ENCODE measurements at places on chromosomes 12 and 14. TPM values are rescaled to one million over a fixed set of nuclear protein-coding genes. Genes with fewer than 3 reads are reported as not detected.

DPPA3 gene
- total RNA-seq = not detected

DIO2 gene
- 3.3 TPM for total RNA-seq

CLEC1B gene
- not detected for total RNA-seq

PLCZ1 gene
- not detected for total RNA-seq

C12orf50 gene
- under 0.01 TPM for total RNA-seq

DPF3 gene
- total RNA-seq = 13.7 TPM

SPIC gene
- not detected for total RNA-seq

GARIN6 gene
- total RNA-seq = not detected

BCL11B gene
- total RNA-seq = under 0.01 TPM

RPS26 gene
- 125 TPM for total RNA-seq

DAD1 gene
- total RNA-seq = 249 TPM

HELB gene
- total RNA-seq = 2.6 TPM

GRCh38 chr12:117120787-117121186 is 21.6 kb upstream of the TESC start:
- DNase-seq = no peak

DNA sequence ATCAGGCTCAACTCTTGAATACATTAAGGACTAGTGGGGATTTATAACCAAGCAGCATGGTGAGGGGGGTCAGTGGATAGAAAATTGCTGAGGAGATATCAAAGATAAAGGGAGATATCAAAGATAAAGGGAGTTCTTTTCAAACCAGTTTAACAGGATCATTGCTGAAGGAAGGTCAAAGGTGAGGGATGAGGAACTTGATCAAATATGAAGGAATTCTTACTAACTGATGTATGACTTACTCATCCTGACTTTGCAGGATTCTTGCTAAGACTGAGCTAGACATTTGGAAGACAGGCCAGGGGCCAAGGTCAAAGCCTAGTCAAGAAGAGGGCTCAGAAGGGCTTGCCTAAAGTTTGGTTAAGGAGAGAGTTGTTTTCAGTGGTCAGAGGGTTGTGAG is 4.8 kb downstream of the ABHD4 start:
- no peak for DNase-seq

GRCh38 chr12:80778005-80778541 is 61.4 kb downstream of the MYF5 start:
- peak; percentile 97 for DNase-seq

- DNase-seq = no peak
Observed at GRCh38 chr14:101549154-101549553, 12.1 kb upstream of the DIO3 start.

DNA sequence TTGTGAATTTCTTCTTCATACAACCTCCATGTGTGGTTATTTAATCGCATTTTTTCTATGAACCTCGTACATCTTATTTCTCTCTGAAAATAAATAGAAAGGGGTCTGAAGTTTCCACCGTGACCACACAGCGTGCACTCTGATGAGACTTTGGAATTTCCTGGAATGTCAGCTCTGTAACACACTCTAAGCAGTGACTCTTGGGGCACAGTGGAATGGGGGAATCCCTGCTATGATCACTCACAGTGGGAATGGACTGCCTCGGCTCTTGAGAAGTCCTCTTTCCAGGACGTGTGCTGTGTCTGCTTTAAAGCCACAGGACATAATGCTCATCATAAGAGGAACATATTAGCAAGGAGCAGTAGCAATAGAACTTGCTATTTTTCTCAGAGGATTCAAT is 416.2 kb downstream of the EGLN3 start:
- peak; percentile 44 for DNase-seq

DNA sequence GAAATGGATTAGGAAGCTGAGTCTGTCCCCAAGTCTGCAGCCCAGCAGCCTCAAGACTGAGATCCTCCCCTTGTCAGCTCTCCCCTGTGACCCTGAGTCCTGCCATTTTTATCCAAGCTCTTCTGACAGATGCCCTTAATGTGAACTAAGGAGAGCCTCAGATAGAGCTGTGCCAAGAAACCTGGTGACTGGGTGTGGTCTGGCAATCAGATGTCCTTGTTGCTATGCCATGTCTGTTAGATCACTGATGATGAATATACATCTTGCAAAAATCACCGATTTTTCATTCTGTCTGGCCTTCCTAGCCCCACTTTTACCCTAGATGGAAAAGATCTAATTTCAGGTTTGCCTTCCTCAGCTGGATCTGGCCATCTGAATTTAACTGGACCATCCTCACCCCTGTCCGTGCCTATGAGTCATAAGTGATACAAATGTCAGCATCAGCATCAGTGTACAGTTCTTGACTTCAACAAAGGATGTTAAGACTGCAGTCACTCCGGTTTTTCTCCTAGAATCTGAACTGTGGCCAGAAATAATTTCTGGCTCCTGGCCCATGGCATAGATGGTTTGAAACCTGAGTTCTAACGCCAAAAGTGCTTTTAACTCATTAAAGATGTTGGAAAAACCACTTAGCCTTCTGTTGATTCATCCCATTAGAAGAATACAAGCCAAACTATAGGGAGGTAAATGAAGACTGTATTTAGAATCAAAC is 61.2 kb upstream of the GRIP1 start:
- no peak for DNase-seq

DNA sequence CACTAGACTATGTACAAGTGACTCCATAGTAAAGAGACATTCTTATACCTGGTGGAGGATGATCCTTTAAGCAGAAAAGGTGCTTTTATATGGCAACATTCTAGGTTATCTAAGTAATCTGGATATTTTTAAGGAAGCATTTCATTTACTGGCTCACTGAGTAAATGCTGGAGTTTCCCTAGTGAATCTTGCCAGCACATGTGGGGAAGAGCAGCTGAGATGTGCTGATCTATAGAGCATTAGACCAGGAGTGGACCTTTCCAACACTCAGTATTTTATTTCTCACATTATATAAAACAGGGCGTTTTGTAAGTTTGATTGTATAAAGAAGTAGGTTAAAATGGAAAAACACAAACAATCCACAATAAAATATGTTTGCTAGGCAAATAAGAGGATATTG is 478.5 kb downstream of the ATP23 start:
- peak; percentile 54 for DNase-seq

GRCh38 chr14:88452231-88452630 is 66.8 kb downstream of the SPATA7 start:
- DNase-seq = no peak

DNA sequence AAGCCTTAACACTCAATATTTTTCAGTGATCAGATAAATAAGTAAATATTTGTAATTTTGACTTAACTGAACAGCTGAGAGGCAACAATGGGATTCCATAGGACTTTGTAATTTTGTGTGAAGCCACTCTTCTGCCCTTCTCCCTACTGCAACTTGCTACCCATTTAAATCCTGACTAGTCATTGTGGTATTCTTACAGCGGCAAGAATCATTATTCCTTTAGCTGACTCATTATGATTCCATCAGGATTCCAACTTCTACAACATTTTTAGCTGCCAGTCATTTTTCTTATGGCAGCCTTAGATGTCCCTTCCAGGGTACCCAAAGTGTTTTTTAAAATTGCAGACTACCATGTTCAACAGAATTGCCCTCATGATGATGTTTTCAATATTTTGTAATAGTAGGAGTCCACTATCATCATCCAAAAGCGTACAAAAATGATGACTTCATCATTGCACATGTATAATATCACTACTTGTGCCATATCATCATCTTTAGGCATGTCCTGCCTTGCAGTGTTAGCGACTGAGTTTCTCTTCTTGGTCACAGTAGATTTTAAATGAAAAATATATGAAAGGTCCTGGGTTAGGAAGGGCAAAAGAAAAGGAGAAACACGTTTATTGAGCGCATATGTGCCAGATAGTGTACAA is 5.1 kb upstream of the MAGOHB start:
- DNase-seq = peak; percentile 77

GRCh38 chr12:79843978-79844377 is 90.9 kb downstream of the PPP1R12A start:
- DNase-seq = no peak

GRCh38 chr12:85814741-85815140 is 21.5 kb downstream of the RASSF9 start:
- no peak for DNase-seq

GRCh38 chr12:124658806-124659402 is 91.5 kb upstream of the NCOR2 start:
- no peak for DNase-seq

DNA sequence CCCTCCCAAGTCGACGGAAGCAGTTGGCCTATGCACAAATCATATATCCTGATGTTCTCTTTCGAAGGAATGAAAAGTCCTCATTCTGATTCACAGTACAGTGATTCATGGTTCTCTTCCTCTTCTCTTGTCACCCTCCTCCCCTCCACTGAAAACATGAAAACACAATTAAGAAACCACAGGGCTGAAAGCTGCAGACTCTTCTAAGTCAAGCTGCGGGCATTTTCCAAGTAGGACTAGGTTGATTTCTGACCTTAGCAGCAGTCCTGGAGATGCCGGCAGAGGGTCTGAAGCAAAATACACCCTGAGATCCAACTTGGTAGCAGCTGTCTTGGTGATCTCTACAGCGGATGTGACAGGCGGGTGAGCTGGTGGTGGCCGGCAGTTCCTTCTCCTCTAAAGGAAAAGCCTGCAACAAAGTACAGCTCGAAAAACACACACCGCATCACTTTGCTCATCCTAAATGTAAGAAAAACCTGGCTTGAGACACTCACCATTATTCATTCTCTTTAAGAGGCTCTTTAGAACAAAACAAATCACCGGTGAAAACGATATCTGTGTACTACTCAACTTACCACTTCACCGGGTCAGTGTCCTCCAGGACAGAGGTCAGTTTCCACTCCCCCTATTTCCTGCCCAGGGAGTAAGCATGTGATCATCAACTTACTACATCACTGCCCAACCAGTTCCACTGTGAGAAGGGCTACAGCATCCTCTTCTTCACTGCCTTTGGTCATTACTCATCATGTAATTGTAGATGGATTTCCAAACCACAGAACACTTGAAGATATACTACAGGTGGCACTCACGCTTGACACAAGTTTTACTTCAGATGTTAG is 6.0 kb downstream of the TMCC3 start:
- DNase-seq = peak; percentile 73

DNA sequence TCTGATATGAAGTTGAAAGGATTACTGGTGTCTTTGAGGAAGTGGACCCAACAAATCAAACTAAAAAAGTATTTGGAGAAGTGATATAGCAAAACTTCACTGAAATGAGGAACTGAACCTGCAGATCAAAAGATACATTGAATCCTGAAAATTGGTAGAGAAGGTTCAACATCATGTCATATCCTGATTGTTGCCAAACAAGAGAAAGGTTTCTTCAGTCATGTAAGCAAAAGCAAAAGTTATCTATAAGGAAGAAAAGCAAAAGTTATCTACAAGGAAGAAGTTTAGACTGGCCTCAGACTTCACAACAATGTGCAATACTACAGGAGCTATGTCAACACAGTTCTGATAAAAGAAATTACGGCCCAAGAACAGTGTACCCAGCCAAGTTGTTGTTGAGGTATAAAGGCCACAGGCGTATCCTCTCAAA is 142.7 kb downstream of the RAD51B start:
- DNase-seq = no peak

GRCh38 chr12:87870061-87870460 is 159.1 kb downstream of the C12orf50 start:
- peak; percentile 24 for DNase-seq

- DNase-seq = no peak
Observed at GRCh38 chr12:77374673-77375072, 309.3 kb upstream of the E2F7 start.

GRCh38 chr12:29282031-29282816 is 98.7 kb downstream of the ERGIC2 start:
- DNase-seq = no peak

DNA sequence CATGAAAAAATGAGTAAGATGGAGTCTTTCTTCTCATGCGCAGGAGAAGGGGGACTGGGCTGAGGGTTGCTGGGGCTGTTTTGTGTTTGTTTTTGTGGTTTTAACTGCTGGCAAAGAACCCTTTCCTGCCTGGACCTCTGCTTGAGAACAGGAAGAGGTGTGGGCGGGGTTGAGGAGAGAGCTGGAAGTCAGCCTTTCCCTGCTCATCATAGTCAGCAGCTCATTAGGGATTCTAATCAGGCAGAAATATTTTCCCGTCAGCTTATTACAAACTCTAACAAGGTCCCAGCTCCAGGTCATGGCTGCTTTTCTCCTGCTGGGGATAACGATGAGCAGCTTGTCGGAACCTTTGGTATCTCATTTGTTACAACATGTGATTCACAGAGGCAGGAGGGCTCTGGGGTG is 185.0 kb upstream of the NRXN3 start:
- DNase-seq = peak; percentile 91

- peak; percentile 36 for DNase-seq
Observed at GRCh38 chr12:124909831-124910560, 4.5 kb downstream of the UBC start.

DNA sequence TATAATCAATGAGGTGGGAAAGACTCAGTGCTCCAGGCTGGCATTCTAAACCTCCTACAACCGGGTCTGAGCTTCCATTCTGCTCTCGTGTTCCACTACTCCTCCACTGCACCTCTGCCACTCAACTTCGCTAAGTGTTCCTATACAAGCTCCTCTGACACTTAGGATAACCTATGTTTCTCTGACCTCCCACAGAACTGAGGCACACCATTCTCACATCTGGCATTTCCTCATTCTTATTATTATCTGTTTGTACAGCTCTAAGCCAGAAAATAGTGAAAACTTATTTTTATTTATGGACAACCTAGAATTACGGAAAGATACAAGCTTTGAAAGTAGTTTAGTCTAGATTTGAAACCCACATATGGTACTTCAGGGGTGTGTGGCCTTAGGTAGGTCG is 127.0 kb downstream of the MED13L start:
- DNase-seq = no peak

DNA sequence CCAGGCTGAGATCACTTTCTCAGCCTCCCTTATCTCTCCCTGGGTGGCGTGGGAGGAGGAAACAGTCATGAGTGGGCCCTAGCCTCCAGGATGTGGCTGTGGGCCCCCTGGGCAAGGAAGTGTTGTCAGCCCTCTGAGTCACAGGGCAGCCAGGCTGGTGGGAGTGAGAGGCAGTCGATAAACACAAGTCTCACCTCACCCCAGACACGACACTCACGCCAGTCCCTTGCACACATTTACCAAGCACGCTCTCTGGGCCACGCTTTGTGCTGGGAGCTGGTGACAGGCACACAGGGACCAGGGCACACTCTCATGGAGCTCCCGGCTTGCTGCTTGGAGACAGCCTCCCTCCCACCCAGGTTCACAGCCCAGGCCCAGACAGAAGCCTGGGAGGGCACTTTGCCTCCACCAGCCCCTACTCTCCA is 1.9 kb upstream of the KRT79 start:
- no peak for DNase-seq

GRCh38 chr14:45290547-45290946 is 37.5 kb upstream of the MIS18BP1 start:
- DNase-seq = no peak

DNA sequence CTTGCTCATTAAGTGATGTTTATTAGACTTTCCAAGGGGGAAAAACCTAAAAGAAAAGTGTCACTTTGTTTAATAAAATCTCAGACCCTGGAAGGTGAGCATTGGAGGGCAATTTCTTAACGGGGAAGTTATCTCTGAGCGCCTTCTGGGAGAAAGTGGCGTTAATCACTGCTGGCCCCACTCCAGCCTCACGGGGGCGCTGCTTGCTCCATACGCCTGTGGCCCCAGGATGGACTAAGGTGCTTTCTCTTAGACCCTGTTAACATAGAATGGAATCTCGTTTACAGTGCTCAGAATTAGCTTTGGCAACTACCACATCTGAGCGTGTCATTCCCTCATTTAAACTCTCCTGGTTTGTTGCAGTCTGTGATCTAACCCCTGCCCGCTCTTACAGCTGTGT is 16.4 kb upstream of the PRIMA1 start:
- no peak for DNase-seq

GRCh38 chr12:24591079-24591626 is 357.7 kb downstream of the BCAT1 start:
- no peak for DNase-seq

GRCh38 chr14:105910426-105910825 is 384.0 kb downstream of the TMEM121 start:
- DNase-seq = no peak

Data from fibroblast of lung (primary cell).